ENCODE measurements at places on chromosomes 11 and 22.

- no peak for DNase-seq
Measured at GRCh38 chr22:19515654-19516377, 8.4 kb downstream of the CLDN5 start.

DNA sequence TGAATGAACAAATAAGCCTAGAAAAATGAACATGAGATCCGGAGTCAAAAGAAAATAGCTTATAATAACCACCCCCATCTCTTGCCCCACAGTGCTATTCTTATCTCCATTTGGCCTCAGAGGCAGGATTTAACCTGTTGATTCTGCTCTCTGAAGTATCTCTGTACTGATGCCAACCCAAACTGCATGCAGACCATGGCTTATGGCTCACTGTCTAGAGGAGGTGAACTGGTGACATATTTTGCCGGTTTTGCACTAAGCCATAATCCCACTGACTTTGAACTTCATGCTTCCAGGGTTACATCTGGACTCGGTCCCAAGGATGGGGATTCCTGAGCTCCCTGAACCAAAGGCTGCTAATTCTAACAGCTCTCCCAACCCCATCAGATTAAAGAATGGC is 397.1 kb downstream of the TENM4 start:
- no peak for DNase-seq

DNA sequence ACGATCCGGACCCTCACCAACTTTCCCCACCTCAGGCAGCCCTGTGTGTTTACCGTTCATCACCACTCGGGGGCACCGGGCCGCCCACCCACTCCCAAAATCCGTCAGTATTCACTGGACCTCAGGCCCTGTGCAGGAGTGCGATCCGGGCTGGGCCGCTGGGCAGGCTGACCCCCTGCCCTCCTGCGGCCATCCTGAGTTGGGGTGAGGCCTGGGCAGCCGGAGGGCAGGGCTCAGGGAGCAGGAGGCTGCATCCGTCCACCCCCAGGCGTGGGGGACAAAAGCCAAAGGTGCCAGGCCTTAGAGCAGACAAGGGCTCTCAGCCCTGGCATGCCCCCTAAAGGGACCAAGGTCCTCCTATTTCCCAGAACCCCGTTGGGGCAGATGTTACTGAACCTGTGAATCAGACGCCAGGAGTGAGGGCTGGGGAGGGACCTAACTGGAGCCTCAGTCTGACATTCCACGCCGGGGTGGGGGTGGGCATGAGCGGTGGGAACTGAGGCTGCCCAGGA is 16.8 kb upstream of the TMEM191C start:
- no peak for DNase-seq

GRCh38 chr11:85823816-85824215 is 12.9 kb upstream of the SYTL2 start:
- peak; percentile 32 for DNase-seq

DNA sequence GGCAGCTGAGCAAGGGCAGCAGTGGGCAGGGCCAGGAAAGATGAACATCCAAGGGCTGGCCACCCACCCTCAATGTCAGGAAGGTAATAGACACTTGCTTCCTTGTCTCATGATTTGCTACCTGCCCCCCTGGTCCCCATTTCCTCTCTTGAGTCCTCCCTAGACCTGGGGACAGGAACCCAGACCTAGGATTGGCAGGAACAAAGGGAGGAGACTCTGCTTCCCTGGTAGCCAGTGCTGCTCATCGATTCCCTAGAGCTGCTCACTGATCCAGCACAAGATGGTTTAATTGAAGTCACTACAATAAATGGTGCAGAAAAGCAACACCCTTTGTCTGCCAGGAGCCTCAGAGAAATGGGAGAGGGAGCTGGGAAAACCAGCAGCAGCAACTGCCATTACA is 67.8 kb upstream of the CHST1 start:
- no peak for DNase-seq

- DNase-seq: no peak
Measured at GRCh38 chr22:24901448-24901847, 45.0 kb downstream of the LHFPL7 start.

- no peak for DNase-seq
Measured at GRCh38 chr22:19988965-19989724, 27.5 kb downstream of the ARVCF start.

GRCh38 chr11:112277941-112278340 is 17.3 kb upstream of the PLET1 start:
- DNase-seq: no peak

DNA sequence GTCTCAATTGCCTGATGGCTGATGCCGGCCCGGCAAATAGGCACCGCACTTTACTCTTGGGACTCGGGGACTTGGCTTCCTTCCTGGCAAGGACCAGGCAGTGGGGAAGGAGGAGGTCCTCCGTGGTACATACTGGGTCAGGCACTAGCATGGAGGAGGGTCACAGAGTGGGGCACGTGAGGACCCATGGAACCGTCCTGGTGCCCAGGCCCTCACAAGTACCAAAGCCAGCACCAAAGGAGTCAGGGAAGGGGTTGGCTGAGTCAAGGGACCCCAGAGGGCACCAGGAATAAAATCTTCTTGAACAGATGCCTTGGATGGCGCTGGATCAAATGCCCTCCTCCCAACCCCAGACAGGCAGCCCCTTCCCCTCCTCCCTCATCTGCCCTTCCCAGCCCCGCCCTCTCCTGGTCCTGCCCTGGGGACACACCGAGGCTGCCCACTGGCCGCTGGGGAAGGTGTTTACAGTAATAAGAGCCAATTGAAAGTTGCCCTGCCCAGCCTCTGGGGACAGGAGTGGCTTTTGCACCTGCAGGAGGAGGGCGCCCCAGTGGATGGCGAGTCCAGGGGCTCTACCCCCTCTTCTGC is 5.6 kb upstream of the CARNS1 start:
- no peak for DNase-seq

- DNase-seq: no peak
Measured at GRCh38 chr22:36963302-36963701, 49.9 kb downstream of the CSF2RB start.

GRCh38 chr11:126419801-126420697 is 64.6 kb downstream of the ST3GAL4 start:
- no peak for DNase-seq

- DNase-seq: no peak
Measured at GRCh38 chr11:125603207-125603606, 10.6 kb downstream of the STT3A start.

DNA sequence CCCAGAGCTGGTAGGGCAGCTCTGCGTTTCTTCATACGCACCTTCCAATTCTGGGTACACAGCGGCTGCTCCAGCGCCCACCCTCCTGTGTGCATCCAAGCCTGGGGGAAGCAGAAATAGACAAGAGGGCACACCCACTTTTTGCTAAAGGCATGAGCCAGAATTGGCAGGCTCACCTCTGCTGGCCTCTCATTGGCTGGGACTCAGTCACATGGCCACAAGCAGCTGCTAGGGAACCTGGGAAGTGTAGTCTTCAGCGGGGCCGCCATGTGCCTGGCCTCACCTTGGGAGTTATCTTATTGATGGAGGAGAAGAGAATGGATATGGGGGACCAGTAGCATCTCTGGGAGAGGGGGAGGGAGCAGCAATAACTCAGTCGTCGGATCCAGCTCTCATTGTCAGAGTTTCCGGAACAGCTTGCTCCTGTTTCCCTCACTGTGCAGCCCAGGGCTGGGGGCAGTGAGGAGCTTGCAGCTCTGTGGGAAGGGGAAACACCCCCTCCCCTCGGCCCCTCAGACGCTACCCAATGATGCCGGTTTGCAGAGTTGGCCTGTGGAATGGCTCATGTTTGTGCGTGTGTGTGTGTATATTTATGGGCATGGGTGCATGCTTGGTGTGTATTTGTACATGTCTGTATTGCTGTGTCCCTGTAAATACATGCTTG is 11.8 kb upstream of the MIEF1 start:
- DNase-seq: peak; percentile 75

DNA sequence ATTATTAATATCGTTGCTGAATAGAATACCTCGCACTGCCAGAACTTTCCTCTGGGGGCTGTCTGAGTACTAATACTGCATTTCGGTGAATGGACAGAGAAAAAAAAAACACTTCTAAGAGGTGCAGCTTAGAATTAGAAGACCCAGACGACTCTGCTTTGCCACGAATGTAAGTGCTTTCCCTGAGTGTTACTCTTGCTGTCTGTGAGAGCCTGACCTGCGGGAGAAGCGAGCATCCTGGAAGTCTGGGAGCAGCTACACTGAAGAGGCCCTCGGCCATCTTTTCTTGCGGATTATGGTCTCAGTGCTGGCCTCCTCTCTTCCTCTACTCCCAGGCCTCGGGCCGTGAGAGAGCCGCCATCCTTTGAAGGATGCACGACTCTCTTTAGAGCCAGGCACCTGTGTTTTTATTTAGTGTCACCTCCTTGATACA is 94.9 kb downstream of the SCN3B start:
- no peak for DNase-seq

DNA sequence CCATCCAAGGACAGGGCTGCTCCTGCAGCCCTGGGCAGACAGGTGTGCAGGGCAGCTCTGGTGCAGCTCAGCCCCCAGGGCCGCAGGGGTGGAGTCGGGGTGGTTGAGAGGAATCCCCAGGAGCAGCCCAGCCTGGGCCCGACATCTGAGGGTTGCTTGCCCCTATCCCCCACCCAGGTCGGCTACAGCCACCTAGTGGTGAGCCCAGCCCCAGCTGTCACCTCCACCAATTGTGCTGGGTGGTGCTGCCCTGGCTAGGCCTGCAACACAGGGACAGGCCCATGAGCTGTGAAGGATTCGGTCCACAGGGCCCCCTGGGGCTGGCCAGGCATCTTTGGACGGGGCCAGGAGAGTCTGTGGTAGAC is 29.6 kb downstream of the RTN4R start:
- DNase-seq: peak; percentile 27

DNA sequence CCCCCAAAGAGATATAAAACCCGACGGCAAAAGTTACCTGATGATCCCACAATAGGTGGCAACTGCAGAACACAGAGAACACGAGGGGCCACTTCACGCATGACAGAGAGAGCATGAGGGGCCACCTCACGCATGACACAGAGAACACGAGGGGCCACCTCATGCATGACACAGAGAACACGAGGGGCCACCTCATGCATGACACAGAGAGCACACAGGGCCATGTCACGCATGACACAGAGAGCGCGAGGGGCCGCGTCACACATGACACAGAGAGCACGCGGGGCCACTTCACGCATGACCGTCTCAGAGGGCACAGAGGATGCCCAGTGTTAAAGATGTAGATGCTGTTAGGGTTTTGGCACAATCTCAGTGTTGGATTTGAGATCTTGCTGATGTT is 1359.5 kb downstream of the TBC1D22A start:
- DNase-seq: no peak

DNA sequence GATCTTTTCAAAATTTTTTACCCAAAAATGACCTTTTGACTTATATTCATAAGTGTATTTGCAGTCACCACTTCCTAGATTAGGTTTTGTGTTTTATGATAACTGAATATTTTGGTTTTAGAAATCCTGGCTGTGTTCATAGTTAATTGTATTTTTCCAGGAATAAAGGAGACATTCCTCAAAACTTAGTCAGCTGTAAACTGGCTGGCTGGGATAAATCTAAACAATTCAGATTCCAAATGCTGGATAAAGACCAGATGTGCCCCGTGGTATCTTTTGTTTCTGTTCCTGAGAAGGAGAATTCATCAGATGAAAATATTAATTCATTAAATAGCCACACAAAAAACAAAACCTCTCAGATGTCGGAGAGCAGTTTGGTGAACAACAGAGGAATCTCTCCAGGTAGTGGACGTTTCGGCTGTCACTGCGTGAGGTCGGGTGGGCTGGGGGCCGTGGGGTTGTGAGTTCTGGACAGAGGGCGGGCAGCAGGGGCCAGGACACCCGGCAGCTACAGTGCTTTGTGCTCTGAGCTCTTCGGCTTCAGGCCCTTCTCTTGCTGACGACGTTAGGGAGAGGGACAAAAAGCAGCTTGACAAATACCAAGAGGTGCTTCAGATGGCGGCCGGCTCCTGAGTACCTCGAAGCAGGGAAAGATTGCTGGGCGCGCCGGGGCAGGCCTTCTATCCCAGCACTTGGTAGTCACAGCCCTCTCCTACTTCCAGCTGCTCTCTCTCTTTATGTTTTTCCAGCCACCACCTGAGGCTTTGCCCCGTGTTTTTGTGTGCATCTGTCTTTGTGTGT is 24.6 kb downstream of the MOV10L1 start:
- no peak for DNase-seq

DNA sequence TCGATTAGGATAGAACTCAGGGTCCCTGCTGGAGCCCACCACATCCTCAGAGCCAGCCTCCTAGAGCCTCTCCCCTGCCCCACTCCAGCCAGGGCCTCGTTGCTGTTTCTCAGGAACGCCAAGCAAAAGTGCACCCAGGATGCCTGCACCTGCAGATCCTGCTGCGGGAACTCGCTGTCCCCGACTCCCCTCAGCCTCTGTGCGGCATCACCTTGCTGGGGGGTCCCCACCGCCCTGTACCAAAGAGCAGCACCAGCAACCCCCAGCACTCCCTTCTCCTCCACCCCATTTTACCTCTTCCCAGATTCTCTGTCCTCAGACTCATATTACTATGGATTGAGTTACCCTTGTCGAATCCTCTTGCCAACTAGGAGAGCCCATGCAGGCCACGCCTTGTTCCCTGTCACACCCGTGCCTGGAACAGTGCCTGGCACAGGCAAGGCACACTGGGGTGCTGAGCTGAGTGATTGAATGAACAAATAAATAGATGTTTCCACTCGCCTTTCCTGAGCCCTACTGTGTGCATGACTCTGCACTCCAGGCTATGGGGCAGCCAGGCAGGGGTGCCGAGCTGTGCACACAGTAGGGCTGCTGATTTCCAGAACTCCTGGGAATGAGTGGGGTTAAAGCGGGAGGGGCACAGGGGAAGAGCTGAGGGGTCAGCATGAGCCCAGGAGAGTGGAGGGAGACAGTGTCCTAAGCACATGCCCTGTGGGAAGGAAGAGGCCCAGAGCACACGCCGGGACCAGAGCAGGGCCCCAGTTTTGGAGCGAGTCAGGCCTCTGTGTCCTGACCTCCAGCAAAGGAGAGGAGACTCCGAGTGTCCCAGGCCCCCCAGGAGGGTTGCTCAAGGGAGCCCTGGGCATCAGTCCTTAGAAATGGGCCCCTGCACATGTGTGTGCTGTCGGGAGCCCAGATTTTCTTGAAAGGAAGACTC is 44.3 kb downstream of the LINC01488 start:
- DNase-seq: no peak

DNA sequence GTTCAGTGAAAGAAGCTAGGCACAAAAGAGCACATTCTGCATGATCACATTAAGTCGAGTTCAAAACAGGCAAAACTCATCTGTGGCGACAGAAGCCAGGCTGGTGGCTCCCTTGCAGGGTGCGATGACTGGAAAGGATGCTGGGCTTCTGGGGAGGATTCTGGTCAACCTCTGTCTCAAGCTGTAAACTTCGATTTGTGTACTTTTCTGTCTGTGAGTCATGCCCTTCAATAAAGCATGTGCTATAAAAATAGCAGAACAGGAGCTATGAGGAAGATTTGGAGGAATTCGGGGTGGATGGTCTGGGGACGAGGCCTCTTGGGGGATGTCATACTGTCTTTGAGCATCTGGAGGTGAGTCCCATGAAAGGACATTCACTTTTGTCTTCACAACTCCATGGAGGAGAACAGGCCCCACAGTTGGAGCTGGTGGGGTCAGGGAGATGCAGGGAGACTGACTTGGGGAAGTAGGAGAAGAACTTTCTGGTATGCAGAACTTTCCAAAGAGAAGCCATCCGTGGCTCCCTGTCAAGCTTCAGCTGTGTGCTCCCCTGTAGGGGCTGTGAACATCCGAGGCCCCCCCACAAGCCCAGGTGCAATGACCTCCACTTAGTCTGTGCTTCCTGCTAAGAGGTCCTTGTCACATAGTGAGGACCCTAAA is 77.8 kb upstream of the LINC01488 start:
- no peak for DNase-seq

- DNase-seq: no peak
Measured at GRCh38 chr11:73851046-73851764, 25.4 kb downstream of the COA4 start.

- DNase-seq: no peak
Measured at GRCh38 chr11:74020539-74020938, 11.7 kb upstream of the UCP3 start.
